ENCODE measurements at places on chromosomes 2 and 18.

- no peak for DNase-seq
These were observed 5.7 kb upstream of the KLHL29 start for GRCh38 chr2:23379220-23379695.

- no peak for DNase-seq
These were observed 10.4 kb downstream of the CNDP2 start for GRCh38 chr18:74506448-74507084.

DNA sequence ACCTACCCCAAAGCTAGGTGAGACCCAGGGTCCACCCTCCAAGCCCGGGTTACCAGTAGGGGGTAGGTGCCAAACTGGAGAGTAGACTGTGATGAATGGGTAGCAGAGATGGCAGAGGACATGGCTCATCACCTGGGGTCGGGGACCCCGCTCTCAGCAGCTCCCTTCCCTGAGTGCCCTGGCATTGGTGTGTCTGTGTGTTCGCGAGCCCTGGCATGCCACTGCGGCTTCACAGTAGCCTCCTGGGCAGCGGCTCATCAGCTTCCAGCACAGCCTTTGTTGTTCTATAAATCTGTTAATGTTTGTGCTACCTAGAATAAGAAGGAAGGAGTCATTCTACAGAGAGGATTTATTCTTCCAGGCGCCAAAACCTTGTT, 62.6 kb upstream of the ALPP start:
- DNase-seq, result no peak

DNA sequence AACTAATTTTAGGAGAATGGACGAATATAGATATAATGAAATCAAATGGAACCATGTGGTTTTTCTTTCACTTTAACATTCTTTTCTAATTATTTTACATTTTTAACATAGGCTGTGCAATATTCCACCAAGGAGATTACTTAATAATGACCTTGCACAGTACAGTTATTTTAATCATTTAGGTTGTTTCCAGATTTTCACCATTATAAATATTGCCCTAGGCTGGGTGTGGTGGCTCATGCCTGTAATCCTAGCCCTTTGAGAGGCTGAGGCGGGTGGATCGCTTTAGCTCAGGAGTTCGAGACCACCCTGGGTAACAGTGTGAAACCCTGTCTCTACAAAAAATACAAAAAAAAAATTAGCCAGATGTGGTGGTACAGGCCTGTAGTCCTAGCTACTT, 14.5 kb upstream of the DRC1 start:
- DNase-seq, result no peak

- no peak for DNase-seq
These were observed 367.5 kb upstream of the MMADHC start for GRCh38 chr2:149954981-149955600.

DNA sequence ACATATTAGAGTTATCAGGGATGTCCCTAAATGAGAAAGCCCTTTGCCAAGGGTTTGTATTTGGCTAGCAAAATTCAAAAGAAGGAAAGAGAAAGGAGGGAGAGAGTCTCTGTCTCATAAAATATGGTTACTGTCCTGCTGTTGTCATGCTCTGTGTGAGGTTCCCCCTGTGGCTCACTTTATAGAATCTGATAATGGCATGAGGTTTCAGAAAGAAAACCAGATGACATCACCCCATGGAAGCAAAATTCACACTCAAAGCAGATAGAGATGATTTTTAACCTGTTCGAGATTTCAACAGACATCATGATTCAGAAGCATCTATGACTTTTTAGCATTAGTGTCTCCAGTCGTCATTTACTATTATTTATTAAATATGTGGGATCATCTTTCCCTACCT, 165.0 kb upstream of the SESTD1 start:
- DNase-seq, result no peak

DNA sequence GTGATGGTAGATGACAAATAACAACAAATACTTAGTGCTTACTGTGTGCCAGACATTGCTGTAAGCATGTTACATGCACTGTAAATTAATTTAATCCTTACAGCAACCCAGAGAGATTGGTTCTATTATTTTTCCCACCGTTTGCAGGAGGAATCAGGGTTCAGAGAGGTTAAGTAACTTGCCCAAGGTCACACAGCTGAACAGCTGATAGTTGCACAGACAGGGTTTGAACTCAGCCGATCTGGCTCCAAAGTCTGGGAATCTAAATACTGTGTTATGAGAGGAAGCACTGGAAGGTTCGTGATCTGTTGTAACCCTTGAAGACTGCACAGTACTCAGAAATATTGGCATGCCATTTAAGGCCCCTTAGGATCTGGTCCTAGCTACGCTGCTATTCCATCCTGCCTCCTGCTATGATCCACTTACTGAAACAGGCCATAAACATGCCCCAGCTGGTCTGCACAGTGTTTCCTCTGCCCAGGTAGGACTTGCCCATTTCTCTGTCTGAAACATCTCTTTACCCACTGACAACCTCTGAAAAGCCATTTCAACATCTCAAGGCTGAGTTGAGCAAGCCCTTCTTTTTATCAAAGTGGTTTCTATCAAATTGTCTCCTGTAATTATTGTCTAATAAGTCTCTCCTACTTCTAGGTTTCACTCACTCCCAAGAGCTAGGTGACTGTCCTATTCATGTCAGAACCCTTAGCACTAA, 40.4 kb upstream of the MRPL33 start:
- DNase-seq, result no peak

- DNase-seq, result no peak
These were observed 65.0 kb downstream of the SH3RF3 start for GRCh38 chr2:109193807-109194619.

GRCh38 chr2:197599285-197599965, 76.0 kb downstream of the RFTN2 start:
- DNase-seq, result peak; percentile 22

DNA sequence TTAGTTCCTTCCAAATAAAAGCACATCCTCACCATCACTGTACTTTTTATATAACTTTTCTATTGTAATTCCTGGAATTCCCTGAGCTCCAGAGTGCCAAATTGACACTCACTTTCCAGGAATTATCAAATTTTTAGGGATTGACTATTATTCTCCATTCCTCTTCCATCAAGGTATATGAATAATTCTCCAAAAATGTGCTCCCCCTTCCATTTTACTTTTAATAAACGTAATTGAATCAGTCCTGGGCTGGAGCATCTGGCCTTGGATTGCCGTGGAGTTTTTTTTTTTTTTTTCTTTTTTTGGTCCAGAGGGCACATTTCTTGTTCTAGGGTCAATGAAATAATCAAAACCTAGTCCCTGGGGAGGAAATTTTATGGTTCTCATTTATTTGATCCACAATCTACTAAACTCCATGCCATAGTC, 304.3 kb downstream of the CDCA7 start:
- DNase-seq, result no peak

GRCh38 chr2:120761911-120762310, 26.2 kb downstream of the GLI2 start:
- DNase-seq, result no peak

GRCh38 chr2:55408918-55409868, 10.5 kb downstream of the CCDC88A start:
- DNase-seq, result no peak

DNA sequence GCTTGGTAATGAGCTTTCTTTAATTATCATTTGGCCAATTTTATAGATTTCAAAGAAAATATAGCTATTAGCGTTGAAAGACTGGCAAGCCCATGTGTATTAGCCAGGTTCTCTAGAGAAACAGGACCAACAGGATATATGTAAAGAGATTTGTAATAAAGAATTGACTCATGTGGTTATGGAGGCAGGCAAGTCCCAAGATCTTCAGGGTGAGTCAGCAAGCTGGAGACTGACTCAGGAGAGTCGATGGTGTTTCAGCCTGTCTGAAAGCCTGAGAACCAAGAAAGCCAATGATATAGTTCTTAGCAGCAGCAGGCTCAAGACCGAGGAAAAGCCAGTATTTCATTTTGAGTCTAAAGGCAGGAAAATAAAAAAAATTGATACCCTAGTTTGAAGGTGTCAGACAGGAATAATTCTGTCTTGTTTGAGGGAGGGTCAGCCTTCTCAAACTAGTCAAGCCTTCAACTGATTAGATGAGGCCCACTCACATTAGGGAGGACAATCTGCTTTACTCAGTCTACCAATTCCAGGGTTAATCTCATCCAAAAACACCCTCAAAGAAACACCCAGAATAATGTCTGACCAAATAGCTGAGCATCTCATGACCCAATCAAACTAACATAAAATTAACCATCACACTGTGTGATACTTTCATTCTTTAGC, 78.3 kb upstream of the CRIM1 start:
- DNase-seq, result no peak

DNA sequence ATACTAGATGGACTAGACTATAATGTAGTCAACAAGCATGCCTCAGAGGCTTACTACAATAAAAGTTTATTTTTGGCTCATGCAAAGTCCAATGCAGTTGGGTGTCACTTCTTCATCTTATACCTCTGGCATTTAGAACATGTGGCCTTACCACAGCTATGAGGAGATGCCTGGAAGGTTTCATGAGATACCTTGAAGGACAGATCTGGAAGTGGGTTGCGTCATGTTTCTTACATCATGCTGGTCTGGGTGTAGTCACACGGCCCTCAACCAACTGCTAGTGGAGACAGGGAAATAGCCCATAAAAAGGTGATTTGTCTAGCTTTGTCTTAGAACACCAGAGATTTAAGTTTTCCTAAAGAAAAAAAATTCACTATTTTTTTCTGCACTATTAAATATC, 91.7 kb upstream of the MMADHC start:
- DNase-seq, result no peak

DNA sequence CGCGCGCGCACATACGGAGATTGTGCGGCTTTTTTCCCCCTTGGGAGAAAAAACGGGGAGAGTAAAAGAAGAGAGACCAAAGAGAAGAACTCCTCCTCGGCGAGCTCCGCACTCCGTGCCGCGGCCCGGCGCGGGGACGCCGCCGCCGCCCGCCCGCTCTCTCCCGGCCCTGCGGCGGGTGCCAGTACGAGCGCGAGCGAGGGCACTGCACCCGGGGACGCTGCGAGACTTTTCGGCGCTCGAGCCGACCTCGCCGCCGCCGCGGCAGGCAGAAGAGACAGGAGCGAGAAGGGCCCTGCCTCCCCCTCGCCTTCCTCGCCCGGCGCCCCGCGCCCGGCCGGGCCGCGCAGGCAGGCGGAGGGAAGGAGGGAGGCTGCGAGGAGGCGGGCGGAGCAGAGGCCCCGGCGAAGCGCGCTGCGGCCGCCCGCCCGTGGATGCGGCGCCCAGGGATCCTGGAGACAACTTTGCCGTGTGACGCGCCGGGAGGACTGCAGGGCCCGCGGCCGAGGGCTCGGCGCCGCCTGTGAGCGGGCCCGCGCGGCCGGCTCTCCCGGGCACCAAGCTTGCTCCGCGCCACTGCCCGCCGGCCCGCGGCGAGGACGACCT, 857 bp upstream of the INHBB start:
- DNase-seq, result no peak

- no peak for DNase-seq
These were observed 169.4 kb downstream of the ZNF385B start for GRCh38 chr2:179692043-179692442.

- no peak for DNase-seq
These were observed 42.7 kb upstream of the ID2 start for GRCh38 chr2:8639122-8639635.
